Mesangial cell (primary cell): ENCODE measurements at places on chromosomes 11 and 22. TPM values are rescaled to one million over a fixed set of nuclear protein-coding genes. Genes with fewer than 3 reads are reported as not detected.

RBM14 gene
- total RNA-seq = 34.5 and 52.3 TPM in 2 replicates

PICALM gene
- total RNA-seq = 178 and 181 TPM in 2 replicates

JHY gene
- 1.5 and 1.6 TPM in 2 replicates for total RNA-seq

MN1 gene
- 4.2 and 6.5 TPM in 2 replicates for total RNA-seq

CYTH4 gene
- 0.65 TPM in 1 of 2 replicates, not detected in the other for total RNA-seq

APOL4 gene
- not detected in 2 replicates for total RNA-seq

NRGN gene
- total RNA-seq = 0.76 and 11.1 TPM in 2 replicates

CASP1 gene
- 0.38 TPM in 1 of 2 replicates, not detected in the other for total RNA-seq

ANKK1 gene
- total RNA-seq = 0.13 TPM in 1 of 2 replicates, not detected in the other

PHF21B gene
- 0.16 TPM in 1 of 2 replicates, not detected in the other for total RNA-seq

JRKL gene
- total RNA-seq = 3.5 and 3.6 TPM in 2 replicates

RCN1 gene
- total RNA-seq = 82.5 and 113 TPM in 2 replicates

ZNF215 gene
- 2.0 and 2.3 TPM in 2 replicates for total RNA-seq

PLAAT4 gene
- 7.5 and 51.5 TPM in 2 replicates for total RNA-seq

MS4A12 gene
- not detected in 2 replicates for total RNA-seq

SLC22A25 gene
- total RNA-seq = not detected in 2 replicates

KCTD14 gene
- total RNA-seq = 8.5 and 8.6 TPM in 2 replicates

CYP2D6 gene
- 0.51 TPM in 1 of 2 replicates, not detected in the other for total RNA-seq

KREMEN1 gene
- total RNA-seq = 5.7 and 8.1 TPM in 2 replicates

WEE1 gene
- total RNA-seq = 18.9 and 54.6 TPM in 2 replicates
